ENCODE measurements at places on chromosomes 16 and 17. TPM values are rescaled to one million over a fixed set of nuclear protein-coding genes. Genes with fewer than 3 reads are reported as not detected.
A peak's percentile ranks its signal among the peaks of the same experiment; 100 is the strongest.

PITPNM3 gene
- total RNA-seq = 1.8 TPM

GRCh38 chr16:19882646-19883045, 2.0 kb downstream of the GPRC5B start:
- H3K4me1 ChIP-seq = peaks cover 9% of the 10 kb centered on the region
- H3K27me3 ChIP-seq = peaks cover 39% of the 10 kb centered on the region
- DNase-seq = no peak
- H3K36me3 ChIP-seq = no peaks in the 10 kb centered on the region

CA10 gene
- total RNA-seq = not detected

DNA sequence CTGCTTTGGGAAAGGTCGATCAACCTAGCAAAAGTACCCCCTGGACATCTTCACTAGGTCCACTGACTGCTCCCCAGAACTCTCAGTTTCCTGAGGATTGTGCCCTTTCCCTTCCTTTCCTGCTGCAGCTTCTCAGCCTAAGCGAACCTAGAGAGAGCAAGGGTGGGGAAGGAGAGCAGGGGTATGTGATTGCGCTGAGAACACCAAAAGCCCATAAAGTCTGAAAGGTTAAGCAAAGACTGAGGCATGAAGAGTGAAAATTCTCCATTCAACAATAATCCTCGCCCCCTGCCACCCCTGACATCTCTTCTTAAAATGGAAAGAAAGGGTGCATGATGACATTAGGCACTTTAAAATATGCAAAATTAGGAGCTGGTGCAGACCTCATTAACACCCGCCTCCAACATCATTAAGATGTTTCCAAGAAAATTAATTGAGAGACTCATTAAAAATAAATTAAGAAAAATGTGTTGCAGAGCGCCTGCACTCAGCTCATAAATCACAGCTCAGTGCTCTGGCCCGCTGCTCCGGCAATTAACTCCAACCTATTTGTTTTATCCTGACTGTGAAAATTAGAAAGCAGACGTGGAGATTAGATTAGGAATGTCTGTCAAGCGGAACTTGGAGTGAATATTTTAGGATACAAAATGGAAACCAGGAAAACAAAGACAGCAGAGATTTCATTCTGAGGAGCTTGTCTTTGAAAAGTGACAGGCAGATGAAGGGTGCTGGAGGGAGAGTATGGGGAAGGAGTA, 49.1 kb upstream of the PMFBP1 start:
- H3K36me3 ChIP-seq = no peaks in the 10 kb centered on the region
- H3K4me1 ChIP-seq = no peaks in the 10 kb centered on the region
- peak; percentile 27 for DNase-seq
- no peak overlapping the region for H3K27ac ChIP-seq

DNA sequence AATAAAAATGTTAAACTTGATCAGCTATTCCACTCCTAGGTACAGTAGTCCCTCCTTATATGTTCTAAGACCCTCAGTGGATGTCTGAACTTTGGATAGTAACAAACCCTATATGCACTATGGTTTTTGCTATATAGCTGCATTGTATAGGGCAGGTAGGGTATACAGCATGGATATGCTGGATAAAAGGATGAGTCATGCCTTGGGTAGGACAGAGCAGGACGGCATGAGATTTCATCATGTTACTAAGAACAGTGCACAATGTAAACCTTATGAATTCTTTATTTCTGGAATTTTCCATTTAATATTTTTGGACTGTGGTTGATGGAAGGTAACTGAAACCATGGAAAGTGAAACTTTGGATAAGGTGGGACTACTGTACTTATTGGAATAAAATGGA, 235.1 kb downstream of the CEP112 start:
- H3K4me1 ChIP-seq = no peaks in the 10 kb centered on the region
- no peaks in the 10 kb centered on the region for H3K27me3 ChIP-seq
- no peak for DNase-seq
- H3K36me3 ChIP-seq = no peaks in the 10 kb centered on the region
- H3K4me3 ChIP-seq = no peak overlapping the region

ASPA gene
- total RNA-seq = 0.36 TPM

ADCY9 gene
- 29.3 TPM for total RNA-seq

SPATA22 gene
- total RNA-seq = 2.2 TPM

GRCh38 chr16:813204-813915, 12.8 kb upstream of the GNG13 start:
- H3K36me3 ChIP-seq = no peaks in the 10 kb centered on the region
- H3K27ac ChIP-seq = no peak overlapping the region
- DNase-seq = peak; percentile 94
- peak overlapping the region; percentile 30 for H3K4me3 ChIP-seq
- peaks cover 2% of the 10 kb centered on the region for H3K4me1 ChIP-seq

DNA sequence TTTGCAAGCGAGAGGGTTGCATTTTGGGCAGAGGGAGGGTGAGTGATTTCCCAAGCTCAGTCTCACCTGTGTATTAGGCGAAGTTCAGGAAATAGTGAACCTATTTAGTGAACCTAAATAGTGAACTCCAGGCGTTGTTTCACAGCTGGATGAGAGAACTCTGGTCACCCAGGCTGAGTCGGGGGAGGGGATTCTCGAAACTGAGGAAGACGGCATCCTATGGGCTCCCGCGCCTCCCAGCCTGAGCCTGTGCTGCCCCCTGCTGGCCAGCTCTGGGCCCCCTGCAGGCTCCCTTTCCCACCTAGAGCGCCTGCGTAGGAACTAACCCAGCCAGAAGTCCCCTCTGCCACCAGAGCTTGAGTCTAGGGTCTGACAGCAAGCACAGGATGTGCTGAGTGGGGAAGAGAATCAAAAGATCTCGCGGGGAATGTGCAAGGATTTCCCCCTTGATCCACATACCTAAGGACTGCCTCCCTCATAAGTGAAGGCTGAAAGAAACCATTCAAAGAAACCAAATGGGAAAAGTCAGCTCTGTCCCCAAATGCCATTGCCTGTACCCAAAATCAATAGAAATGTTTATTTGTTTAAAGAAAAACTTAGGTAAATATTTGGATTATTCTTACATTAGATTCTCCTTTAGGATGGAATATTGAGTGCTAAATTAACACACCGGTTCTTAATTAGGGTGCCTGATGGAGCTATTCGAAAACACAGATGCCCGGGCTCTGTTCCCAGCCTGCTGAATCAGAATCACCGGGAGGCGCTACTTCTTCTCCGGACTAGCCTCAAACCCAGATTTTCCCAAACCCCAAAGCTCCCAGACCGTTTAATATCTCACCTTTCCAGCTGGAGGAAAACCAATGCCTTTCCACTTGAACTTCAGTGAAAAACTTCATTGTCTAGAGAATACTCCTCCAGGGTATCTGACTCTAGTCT, 14.8 kb upstream of the MARVELD3 start:
- H3K4me3 ChIP-seq = no peak overlapping the region
- H3K4me1 ChIP-seq = no peaks in the 10 kb centered on the region
- peaks cover 5% of the 10 kb centered on the region for H3K27me3 ChIP-seq
- no peak overlapping the region for H3K27ac ChIP-seq
